Bone marrow (tissue), 2 donors: ENCODE measurements at places on chromosomes 1 and 21.

- no peak for DNase-seq
These were observed 136.7 kb upstream of the SYT6 start for GRCh38 chr1:114290341-114290740.

DNA sequence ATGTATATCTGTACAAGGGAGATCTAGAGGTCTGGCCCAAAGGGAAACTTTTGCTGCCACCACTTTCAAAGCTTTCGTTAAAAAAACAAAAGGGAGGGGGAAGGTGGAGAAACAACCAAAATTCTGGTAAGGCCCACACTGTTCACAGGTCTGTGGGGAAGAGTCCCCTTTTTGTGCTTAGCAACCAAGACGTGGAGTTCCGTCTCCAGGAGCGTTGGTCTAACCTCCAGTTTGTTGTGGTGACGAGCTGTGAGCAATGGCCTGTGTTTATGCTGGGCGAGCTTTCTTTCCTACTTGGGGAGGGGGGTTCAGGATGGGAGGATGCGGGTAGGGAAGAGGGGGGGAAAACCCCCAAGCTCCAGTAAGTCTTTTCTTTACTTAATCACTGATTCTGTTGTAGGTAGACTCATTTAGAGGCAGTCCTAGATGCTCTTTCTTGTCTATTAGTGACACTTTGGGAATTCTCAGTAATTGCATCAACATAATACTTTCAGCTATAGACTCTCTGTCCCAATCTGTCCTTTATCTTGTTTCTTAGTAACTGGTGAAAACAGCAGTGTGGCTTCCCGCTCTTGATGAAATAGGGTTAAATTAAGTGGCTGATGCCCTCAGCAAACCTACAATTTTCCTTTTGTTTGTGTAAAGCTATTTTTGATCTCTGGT, 1.5 kb downstream of the HIPK1 start:
- peak; percentile 51 for DNase-seq

DNA sequence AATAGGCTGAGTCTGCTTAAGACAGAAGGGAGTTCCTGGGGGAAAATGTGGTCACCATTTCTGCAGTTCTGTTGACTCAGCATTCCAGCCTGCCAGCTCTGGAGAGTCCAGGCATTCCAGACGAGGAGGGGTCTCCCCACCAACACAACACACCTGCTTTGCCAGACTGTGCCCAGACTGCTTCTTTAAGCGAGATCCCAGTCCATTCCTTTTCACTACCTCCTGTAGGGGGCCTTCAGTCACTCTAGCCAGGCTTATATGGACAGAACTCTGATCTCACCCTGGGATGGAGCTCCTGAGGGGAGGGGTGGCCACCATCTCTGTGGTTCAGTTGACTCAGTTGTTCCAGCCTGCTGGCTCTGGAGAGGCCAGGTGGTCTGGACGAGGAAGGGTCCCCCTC, 48.5 kb downstream of the UBE2U start:
- no peak for DNase-seq

DNA sequence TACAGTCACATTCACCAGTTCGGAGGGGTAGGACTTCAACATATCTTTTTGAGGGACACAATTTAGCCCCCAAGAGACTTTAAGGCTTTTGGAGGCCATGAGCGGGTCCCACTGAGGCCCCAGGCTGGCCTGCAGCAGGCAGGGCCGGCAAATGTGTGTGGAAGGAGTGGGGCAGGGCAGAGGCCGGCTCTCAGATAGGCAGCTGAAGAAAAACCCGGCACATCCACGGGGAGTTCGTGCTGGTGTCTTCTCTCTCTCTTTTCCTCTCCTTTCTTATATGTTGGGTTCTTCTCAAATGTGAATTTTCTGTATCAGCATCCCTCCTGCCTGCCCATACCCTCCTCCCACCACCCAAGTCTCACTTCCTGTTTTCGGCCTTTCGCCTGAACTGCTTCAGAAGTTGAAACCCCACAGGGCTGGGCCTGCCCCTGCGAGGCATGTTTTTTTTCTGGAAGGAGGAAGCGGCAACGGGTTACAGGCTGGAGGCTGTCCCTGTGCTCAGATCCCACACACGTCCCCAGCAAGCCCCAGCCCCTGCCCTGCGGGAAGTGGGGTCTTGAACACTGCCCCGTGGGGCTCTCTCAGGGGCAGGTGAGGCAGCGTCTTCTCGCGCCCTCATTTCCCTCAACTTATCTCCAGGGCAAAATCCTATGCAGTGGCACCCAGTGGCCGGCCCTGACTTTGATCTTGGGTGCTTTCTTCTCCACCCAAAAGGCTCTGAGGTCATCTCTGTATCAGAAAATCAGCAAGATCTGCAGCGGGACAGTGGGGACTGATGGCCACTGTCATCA, 9.7 kb upstream of the UMODL1 start:
- DNase-seq: peak; percentile 32

- DNase-seq: no peak
These were observed 95.6 kb downstream of the ZNF281 start for GRCh38 chr1:200314085-200314750.

GRCh38 chr1:112956544-112957132, 642 bp upstream of the SLC16A1 start:
- no peak for DNase-seq
